CD4-positive, alpha-beta T cell treated with Interleukin-2 at 100 ng/mL for 4 hours (primary cell): ENCODE measurements at places on chromosomes 12 and 14.

DNA sequence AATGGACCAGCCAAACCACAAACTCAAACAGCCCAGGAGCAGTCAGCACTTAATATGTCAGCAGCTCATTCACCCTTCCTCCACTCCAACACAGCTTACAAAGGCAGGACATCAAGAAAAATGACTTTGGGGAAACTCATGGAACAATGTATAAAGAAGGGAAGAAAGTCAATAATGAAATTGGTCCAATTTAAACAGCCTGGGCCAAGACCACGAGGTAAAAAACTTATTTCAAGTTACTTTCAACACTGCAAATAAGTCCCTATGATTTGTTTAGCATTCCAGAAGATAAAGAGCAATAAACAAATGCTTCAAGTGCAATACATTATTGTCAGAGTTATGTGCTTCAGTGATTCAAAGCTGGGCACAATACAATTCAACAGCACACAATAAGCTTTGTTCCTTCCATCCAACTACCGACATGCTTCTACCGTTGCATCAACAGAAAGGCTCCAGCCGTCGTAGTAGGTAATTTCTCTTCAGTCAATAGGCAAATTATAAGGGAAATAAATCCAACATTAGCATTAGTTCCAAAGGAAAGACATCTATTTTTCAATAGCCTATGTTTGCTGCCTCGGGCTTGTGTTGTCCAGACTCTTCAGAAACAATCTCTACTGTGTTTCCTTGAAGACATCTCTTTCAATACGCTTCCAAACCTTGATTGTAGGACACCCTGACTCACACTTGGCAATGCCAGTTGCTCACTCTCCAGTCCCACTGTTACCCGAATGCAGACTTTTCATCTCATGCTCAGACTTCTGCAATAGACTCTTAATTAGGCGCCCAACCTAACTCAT is 225.7 kb downstream of the NUAK1 start:
- DNase-seq = no peak

- no peak for DNase-seq
These were observed 1.6 kb downstream of the VDR start for GRCh38 chr12:47903151-47903611.

- DNase-seq = no peak
These were observed 26.3 kb upstream of the ST8SIA1 start for GRCh38 chr12:22360774-22361173.

- DNase-seq = no peak
These were observed 14.8 kb downstream of the ANAPC5 start for GRCh38 chr12:121337416-121337815.

- no peak for DNase-seq
These were observed 336.5 kb downstream of the FSCB start for GRCh38 chr14:44170556-44170955.

GRCh38 chr12:77723308-77723707 is 107.4 kb upstream of the NAV3 start:
- no peak for DNase-seq

DNA sequence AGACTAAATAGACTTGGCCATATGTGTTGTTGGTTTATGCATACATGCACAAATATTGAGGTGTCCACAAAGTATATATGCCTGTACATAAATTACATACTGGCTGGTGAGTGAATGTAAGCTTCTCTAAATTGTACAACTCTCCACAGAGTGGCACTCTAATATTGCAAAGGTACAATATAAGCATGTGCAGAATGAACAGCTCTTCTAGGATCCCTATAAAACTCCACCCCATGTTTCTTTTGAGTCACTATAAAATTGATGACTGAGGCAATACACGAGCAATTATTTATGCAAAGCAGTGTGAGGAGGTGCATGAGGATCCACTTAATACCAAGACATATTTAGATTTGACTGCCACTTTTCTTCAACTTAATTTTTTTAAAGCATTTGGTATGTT is 172.2 kb downstream of the NAV3 start:
- DNase-seq = no peak

GRCh38 chr14:75184492-75184891 is 8.1 kb upstream of the TMED10 start:
- no peak for DNase-seq

DNA sequence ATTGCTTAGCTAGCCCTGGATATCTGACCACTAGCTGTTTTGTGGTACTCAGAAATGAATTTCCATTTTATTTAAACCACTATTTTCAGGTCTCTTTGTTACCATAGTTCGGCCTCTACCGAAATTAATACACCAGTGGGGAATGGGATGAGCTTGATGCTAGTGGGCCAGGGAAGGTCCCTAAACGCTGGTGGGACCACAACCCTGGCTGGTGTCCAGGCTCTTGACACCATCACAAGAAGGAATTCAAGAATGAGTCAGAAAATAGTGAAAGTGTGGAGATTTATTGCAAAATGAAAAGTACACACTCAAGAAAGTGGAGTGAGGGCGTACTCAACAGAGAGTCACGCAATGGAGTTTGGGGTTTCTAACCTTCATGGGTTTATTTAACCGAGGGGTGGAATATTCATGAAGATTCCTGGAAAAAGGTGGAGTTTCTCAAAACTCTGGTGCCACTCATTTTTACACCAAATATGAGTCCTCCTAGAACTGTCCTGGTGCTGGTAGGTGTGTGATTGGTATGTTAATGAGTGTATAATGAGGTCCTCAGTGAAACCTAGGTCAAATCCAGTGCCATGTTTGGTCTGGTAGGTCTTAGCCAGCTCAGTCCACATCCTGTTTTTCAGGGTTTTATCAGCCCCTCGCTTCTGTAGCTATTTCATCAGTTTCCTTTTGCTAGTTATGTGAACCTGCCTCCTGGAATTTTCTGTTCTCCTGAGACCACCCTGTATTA is 38.9 kb upstream of the LRP6 start:
- DNase-seq = no peak

DNA sequence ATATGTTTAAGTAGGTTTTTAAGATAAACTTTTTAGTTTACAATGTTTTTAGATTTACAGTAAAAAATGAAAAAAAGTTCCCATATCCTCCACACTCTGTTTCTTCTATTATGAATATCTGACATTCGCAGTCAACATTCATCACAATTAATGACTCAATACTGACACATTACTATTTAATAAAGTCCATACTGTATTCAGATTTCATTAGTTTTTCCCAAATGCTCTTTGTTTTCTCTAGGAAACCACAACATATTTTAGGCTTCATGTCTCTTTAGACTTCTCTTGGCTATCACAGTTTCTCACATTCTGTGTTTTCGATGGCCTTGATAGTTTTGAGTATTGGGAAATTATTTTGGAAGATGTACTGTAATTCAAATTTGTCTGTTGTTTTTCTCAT is 399.8 kb downstream of the SLC6A15 start:
- DNase-seq = no peak

- no peak for DNase-seq
These were observed 65.3 kb downstream of the IQSEC3 start for GRCh38 chr12:131732-132495.

DNA sequence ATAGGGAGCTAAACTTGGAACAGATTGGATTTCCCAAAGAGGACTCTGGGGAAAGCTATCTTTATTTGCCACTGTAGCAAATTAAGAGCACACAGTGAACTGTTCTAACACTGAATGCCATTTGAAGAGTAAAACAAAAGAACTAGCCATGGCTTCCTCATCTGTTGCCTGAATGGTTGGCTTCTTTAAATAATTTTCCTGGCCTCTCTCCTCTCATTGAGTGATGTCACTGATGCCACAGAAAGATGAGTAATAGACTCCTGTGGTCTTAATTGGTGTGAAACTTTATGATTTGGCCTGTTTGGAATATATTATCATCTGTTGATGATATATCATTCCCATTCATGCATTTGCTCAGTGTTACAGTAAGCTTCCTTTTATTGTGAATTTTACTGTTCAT is 42.5 kb downstream of the WDR20 start:
- DNase-seq = peak; percentile 17

- no peak for DNase-seq
These were observed 9.2 kb upstream of the APOLD1 start for GRCh38 chr12:12776261-12776660.

DNA sequence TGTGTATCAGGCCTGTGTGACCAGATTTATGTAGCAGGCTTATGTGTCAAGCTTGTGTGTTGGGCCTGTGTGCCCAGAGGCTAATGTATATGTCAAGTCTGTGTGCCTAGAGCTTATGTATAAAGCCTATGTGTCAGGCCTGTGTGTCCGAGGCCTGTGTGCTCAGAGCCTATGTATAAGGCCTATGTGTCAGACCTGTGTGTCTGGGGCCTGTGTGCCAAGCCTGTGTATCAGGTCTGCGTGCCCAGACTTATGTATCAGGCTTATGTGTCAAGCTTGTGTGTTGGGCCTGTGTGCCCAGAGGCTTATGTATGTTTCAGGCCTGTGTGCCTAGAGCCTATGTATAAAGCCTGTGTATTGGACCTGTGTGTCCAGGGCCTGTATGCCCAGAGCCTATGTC is 249.3 kb upstream of the AVPR1A start:
- DNase-seq = no peak

GRCh38 chr14:100288382-100289185 is 17.7 kb downstream of the SLC25A29 start:
- DNase-seq = no peak
